Stromal cell of bone marrow (primary cell): ENCODE measurements at places on chromosomes 5 and 9.

DNA sequence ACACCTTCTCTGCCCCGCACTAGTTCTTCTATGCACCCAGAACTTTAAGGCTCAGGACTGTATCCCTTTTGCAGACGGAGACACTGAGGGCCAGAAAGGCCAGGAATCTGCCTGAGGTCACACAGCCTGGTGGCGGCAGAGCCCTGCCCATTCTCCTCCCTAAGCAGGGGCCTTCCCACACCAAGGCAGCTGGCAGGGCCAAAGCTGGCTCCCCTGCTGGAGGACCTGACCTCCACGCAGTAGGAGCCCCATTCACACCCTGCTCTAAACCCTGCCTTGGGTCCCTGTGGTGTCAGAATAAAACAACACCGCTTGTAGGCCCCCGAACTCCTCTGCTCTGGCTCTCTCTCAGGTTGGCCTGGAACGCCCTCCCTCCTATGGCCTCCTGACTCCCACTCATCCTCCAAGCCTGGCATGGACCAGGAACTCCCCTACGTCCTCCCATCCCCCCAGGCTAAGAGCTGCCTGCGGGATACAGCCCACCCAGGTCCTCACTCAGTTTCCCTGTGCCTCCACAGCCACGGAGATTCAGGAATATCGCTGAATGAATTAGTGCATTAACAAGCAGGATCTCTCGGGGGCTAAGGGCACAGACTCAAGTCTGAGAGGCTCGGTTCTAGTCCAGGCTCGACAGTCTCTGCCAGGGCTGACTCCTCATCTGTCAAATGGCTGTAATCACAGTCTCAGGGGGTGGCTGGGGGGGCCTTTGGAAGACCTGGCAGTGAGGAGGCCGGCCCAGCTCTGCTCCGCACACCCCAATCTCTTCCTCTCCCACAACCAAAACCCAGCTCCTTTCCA, 2.8 kb downstream of the ST6GALNAC6 start:
- DNase-seq: no peak

- DNase-seq: no peak
These were observed 846.6 kb downstream of the NR2F1-AS1 start for GRCh38 chr5:92734211-92734940.

GRCh38 chr5:108786806-108787483, 39.2 kb downstream of the FER start:
- DNase-seq: no peak

DNA sequence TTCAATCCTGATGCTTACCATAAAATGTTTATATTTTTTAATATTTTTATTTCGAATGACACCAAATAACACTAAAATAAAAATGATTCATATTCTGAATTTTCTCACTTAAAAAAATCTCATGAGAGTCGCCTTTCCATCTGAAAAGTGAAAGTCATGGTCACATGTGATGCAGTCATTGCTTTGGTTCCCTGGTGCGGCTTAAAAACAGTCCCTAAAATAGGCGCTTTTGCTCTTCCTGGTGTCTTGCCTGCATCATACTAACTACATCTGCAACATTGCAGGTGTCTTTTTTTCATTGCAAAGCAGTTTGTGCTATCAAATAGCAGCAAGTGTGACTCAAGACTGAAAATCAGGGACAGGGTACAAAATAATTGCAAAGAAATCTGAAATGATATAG, 185.2 kb upstream of the NREP start:
- DNase-seq: no peak

DNA sequence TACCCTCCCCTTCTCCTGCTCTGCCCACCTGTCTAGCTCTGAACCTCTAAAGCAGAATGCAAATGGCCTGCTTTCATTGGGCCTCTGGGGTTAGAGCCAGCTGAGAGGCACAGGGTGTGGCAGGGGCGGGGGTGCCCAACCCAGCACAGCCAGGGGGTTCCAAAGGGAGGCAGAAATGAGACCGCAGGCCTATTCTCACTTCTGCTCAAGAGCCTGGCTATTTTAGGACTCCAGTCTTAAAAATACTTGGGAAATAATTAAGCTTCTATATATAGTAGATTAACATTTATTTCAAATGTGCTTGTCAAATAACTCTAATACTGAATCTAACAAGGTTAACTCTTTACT, 5.7 kb downstream of the QSOX2 start:
- no peak for DNase-seq

- no peak for DNase-seq
These were observed 599.7 kb upstream of the FTMT start for GRCh38 chr5:121251954-121252353.
